ENCODE measurements at places on chromosomes 2 and 18.
A peak's percentile ranks its signal among the peaks of the same experiment; 100 is the strongest.

- H3K27me3 ChIP-seq = no peaks in the 10 kb centered on the region
- no peaks in the 10 kb centered on the region for H3K36me3 ChIP-seq
- peaks cover 4% of the 10 kb centered on the region for H3K4me1 ChIP-seq
- H3K4me3 ChIP-seq = no peak overlapping the region
- H3K27ac ChIP-seq = no peak overlapping the region
These were observed 274.9 kb upstream of the TCF4 start for GRCh38 chr18:55862693-55863390.

GRCh38 chr2:43773876-43774613 lies at the start of gene DYNC2LI1:
TSS of gene DYNC2LI1 (plus strand) at chr2:43774039. CDS start at chr2:43774139, 100 bp downstream.
- peaks cover 6% of the 10 kb centered on the region for H3K4me1 ChIP-seq
- peaks cover 6% of the 10 kb centered on the region for H3K36me3 ChIP-seq
- peak within 1 kb of the TSS; percentile 56 for H3K4me3 ChIP-seq
- no peaks in the 10 kb centered on the region for H3K27me3 ChIP-seq
- peak; percentile 95 for DNase-seq

DNA sequence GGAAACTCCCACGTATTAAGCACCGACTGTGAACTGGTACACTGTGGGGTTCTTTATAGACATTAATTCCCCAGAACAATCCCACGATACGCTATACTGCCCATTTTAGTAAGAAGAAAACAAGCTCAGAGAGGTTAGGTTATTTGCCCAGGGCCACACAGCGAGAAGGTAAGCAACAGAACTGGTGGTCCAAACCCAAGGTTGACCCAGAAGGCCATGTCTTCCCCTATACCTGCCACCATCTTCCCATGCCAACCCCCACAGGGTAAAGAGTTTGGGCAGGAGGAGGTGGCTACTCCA lies 69.9 kb downstream of the MARCO start:
- no peak for DNase-seq
- peaks cover 44% of the 10 kb centered on the region for H3K27me3 ChIP-seq
- no peaks in the 10 kb centered on the region for H3K36me3 ChIP-seq
- H3K4me1 ChIP-seq = no peaks in the 10 kb centered on the region

DNA sequence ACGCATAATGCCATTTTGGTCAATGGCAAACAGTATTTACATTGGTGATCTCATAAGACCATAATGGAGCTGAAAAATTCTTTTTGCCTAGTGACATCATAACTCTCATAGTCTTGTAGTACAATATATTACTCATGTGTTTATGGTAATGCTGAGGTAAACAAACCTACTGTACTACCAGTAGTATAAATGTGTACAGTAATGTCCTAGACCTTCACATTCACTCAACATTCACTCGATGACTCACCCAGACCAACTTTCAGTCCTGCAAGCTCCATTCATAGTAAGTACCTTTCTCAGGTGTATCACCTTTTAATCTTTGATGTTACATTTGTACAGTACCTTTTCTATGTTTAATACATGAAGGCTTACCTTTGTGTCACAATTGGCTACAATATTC lies 558.2 kb upstream of the PIK3C3 start:
- peaks cover 10% of the 10 kb centered on the region for H3K4me1 ChIP-seq
- no peak overlapping the region for H3K4me3 ChIP-seq
- H3K36me3 ChIP-seq = no peaks in the 10 kb centered on the region
- no peak for DNase-seq
- no peak overlapping the region for H3K27ac ChIP-seq

DNA sequence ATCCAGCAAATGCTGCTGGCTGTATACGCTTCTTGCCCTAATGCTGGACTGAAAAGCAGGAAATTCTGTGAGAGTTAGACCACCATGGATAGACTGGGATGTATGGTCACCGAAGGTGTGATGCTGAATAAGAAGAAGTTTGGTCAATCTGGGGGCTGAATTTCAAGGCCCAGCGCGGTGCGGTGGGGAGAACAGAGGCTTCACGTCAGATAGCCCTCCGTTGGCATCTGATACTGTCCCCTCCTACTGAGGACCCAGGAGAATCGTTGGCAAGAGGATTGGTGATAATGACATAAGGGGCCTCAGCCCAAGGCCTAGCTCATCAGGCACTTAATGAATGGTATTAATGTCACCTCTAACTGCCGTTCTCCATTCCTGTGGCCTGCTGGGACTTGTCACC lies 97.3 kb upstream of the ST3GAL5 start:
- H3K27me3 ChIP-seq = no peaks in the 10 kb centered on the region
- no peaks in the 10 kb centered on the region for H3K36me3 ChIP-seq
- no peak overlapping the region for H3K4me3 ChIP-seq
- H3K4me1 ChIP-seq = peaks cover 6% of the 10 kb centered on the region

GRCh38 chr2:168643979-168644378 lies 158.5 kb upstream of the NOSTRIN start:
- DNase-seq = no peak
- H3K4me1 ChIP-seq = peaks cover 22% of the 10 kb centered on the region
- H3K27ac ChIP-seq = peak overlapping the region; percentile 73
- no peaks in the 10 kb centered on the region for H3K36me3 ChIP-seq

Measured in cardiac muscle cell (in vitro differentiated cells and primary cell).